ENCODE measurements at places on chromosomes 11 and 22.

DNA sequence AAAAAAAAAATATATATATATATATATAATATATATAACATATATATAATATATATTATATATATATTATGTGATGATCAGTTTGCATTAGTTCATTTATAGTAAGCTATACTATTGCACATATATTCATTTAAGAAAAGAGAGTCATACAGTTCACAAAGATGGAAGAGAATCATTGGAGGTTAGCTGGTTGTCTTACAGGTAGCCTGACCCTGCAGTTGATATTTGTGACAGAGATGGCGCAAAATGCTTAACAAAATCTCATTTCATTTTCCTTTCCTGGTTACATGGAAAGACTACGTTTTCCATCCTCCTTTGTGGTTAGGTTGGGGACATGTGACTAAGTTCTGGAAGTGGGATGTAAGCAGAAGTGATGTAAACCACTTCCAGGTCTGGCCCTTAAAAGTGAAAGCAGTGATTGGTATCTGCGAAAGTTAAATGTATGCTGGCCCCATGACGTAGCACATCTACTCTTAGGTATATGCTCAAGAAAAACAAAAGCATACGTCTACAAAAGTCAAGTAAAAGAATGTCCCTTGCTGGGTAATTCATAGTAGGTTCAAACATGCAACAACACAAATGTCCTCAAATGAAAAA lies 7.2 kb upstream of the TMEM135 start:
- DNase-seq, result no peak

GRCh38 chr22:30649430-30650007 lies 13.9 kb downstream of the SLC35E4 start:
- DNase-seq, result no peak

DNA sequence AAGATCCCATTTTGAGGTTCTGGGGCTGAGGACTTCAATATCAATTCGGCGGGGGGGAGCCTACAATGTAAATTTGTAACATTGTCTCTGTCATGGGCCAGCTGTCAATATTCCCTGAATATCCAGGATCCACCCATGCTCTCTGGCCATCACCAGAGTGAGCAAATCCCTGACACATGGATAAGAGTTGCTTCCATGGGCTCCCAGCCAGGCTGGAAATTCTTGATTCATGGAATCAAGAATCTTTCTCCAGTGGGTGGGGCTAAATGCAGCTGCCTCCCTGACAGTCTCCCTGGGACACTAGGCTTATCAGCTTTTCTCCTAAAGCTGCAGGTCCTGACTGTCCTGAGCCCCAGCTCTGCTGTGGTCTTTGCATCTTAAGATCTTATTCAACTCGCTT lies 86.9 kb upstream of the IGLL5 start:
- no peak for DNase-seq

- no peak for DNase-seq
Observed at GRCh38 chr11:128299132-128299726, 288.1 kb downstream of the ETS1 start.

- DNase-seq, result no peak
Observed at GRCh38 chr11:122127020-122127419, 11.0 kb upstream of the BLID start.

- DNase-seq, result no peak
Observed at GRCh38 chr22:36493690-36494110, 12.3 kb upstream of the TXN2 start.

- no peak for DNase-seq
Observed at GRCh38 chr22:24178021-24178431, 3.3 kb upstream of the SUSD2 start.

DNA sequence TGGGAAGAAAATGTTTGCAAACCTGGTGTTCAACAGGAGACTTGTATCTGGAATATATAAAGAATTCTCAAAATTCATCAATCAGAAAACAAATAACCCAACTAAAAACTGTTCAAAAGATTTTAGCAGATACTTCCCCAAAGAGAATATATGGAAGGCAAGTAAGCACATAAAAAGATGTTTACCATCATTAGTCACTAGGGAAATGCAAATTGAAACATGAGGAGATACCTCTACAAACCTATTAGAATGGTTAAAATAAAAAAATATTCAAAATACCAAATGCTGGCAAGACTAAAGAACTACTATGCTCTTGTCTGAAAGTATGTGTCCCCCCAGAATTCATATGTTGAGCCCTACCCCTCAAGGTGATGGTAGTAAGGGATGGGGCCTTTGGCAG lies 8.6 kb downstream of the EXPH5 start:
- DNase-seq, result no peak

- DNase-seq, result no peak
Observed at GRCh38 chr11:66418986-66419308, 1.9 kb upstream of the NPAS4 start.

GRCh38 chr11:47411884-47412746 lies 3.7 kb downstream of the SLC39A13 start:
- no peak for DNase-seq

GRCh38 chr11:30358536-30358935 lies 35.6 kb downstream of the ARL14EP start:
- DNase-seq, result no peak

DNA sequence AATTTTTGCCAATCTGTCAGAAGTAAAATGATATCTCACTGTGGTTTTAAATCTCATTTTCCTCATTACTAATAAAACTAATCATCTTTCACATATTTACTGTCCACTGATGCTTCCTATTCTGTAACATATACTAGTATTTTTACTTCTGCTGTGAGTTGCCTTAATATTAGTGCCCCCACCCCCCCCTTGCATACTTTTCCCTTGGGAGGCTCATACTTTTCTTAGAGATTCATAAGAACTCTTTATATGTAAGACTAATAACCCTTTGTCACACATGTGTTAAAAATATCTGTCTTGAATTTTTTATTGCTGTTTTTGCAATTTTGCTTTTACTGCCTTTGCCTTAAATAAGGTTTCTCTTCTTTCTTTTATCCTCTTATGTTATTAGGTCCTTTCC lies 87.2 kb downstream of the PHF21A start:
- no peak for DNase-seq
